ENCODE measurements at places on chromosomes 5 and 9.

DNA sequence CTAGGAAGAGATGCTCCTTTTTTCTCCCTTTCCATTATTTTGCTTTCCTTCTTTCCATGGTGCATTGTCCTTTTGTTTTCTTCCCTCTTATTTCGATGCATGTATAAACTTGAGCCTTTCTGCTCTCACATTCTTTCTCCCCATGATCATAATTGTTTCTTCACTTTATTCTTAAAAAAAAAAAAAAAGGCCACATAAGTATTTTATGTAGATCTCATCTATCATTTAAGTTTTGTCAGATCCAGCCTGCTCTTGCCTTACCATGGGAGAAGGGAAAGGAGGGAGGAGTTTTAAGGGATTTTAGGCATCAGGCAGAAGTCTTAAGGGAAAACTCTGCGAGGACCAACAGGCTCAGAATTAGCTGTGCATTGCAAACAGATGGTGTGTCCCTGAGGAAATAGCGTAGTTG lies 11.1 kb downstream of the TGFBR1 start:
- no peak for DNase-seq

- no peak for DNase-seq
Measured at GRCh38 chr9:31519011-31519410, 865.4 kb upstream of the ACO1 start.

DNA sequence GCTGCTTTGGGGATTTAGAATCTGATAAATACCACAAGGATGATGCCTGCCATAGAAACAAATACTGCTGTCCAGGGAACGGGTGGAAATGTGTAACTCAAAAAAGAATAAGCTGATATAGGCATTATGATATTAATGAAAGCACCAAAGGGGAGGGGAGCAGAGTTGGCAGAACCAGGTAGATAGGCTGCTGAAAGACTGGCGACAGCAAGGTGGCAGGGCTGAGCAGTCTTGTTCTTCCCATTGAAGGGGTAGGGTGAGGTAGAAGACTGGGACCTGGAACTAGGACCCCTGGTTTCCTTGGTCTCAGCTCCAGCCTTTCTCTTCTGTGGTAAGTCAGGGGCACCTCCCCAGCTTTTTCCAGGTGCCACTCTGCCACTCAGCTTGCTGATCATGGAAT lies 31.4 kb upstream of the TMOD1 start:
- no peak for DNase-seq

DNA sequence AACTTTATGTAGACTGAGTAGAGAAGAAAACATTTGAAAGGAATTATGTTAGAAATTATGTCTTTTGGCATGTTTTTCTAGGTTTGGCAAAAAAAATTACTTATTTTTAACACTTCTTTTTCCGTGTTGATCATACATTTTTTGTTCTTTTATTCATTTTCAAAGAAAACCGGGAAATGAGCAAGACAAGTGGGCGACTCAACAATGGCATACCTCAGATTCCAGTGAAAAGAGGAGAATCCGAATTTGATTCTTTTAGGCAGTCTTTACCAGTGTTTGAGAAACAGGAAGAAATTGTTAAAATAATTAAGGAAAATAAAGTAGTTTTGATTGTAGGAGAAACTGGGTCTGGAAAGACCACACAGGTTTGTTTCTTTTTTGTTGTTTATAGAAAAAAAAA lies 12.9 kb downstream of the YTHDC2 start:
- no peak for DNase-seq

GRCh38 chr5:42812620-42813019 lies 928 bp upstream of the SELENOP start:
- DNase-seq = no peak

DNA sequence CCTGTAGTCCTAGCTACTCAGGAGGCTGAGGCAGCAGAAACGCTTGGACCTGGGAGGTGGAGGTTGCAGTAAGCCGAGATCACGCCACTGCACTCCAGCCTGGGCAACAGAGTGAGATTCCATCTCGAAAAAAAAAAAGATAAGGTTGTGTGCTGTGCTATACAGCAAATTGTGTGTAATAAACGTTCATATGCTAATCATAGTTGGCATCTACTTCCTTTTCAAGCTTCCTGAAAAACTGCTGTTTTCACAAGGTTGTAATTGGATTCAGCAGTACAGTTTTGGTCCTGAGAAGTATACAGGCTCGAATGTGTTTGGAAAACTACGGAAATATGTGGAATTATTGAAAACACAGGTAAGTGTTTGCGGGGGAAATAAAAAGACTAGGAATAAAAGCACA lies 25.5 kb downstream of the OTULINL start:
- no peak for DNase-seq

- no peak for DNase-seq
Measured at GRCh38 chr5:123449424-123449974, 26.3 kb upstream of the CEP120 start.

GRCh38 chr5:1638658-1639400 lies 115.1 kb upstream of the LPCAT1 start:
- DNase-seq = no peak

- no peak for DNase-seq
Measured at GRCh38 chr5:139108063-139108824, 89.9 kb downstream of the SIL1 start.

DNA sequence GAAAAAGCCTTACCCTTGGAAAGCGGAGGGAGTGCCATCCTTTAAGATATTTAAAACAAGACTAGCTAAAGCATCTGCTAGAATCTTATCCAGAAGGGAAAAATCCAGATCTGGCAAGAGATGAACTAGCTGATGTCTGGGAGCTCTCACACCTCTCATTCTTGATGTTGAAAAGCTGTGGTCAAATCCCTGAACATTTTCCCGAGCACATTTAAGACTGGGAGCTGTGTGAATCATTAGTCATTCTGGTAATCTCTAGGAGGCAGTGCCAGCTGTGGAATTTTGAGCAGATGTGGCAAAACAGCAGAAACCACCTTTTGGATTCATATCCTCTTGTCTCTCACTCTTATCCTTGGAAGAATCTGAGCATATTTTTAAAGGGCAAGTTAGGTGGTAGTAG lies 218.0 kb downstream of the MAN2A1 start:
- no peak for DNase-seq

DNA sequence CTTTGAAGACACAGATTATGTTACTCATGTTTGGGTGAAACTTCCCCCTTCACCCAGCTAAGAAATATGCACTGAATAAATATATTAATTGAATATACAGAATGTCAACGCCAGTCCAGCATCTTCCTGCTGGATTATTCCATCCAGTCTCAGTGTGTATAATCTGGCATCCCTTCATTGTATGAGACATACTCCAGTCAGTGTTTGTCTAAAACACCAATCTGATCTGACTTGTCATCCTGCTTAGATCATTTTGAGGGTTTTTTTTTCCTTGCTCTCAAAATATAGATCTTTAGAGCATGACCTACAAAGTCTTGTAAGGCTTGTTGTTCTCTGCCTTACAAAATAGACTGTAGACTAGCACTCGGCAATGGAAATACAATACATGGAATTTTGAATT lies 195.1 kb downstream of the SMARCA2 start:
- no peak for DNase-seq

- DNase-seq = no peak
Measured at GRCh38 chr5:73792687-73793320, 166.8 kb downstream of the ARHGEF28 start.

DNA sequence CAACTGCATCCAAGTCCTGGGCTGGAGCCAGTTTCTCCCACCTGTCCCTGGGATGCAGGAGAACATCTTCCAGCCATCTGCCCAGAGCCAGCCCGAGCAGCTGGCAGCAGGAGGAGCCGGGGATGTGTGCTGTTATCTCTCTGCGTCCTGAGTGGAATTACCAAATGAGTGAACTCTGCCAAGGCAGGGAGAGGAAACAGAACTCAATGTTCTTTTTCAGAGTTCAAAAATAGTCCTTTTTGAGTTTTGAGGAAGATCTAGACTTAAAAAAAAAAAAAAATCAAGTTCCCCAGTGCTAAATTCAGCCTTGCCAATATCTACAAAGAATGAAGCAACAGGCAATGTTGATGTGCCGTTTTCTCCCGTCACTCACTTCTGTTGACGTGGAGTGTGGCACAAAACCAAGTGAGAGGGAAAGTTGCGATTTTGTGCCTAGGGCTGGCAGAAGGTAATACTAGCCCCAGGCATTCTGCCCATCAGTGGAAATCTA lies 56.2 kb downstream of the TMOD1 start:
- no peak for DNase-seq

GRCh38 chr9:116157436-116158138 lies 4.0 kb downstream of the PAPPA start:
- no peak for DNase-seq

GRCh38 chr5:132776131-132776937 lies 705 bp downstream of the SEPTIN8 start:
- no peak for DNase-seq

DNA sequence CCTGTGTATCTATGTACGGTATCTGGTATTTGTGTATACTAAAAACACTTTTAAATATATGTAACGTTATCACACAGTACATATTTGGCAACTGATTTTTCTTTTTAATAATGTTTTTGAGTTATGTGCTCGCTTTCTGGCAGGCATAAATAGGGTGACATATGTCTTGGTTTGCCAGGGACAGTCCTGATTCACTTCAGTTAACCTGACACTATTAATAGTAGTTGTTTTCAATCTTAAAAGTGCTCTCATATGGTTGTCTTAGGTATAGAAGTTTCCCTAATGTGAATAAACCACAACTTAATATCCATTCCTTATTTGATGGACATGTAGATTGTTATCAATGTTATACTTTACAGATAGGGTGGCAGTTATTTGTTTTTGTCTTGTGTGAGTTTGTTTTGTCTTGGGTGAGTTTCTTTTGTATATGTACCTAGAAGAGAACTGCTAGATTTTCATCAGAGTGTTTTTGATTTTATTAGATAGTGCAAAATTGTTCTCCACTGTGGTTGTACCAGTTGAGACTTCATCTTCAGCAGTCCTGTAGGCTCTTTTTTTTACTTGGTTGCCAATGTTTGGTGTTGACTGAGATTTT lies 7.9 kb downstream of the G3BP1 start:
- no peak for DNase-seq

- no peak for DNase-seq
Measured at GRCh38 chr5:133336121-133336968, 276.0 kb downstream of the FSTL4 start.

DNA sequence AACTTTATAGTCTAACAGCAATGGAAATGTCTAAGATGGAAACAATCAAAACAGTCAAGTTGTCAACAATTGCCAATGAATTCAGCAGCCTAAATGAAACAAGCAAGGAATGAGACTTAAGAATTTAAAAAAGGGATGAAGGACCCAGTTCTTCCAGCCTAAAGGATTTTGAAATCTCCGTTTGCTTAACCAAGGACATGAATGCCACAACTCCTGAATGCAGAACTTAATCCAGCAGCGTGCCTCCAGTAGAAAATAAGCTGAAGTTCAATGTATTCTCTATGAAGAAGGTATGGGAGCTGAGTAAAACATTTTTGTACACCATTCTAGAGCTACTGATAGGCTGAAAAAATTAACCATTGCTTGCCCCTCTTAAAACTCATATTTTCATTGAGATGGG lies 411.3 kb downstream of the ARHGEF28 start:
- no peak for DNase-seq

DNA sequence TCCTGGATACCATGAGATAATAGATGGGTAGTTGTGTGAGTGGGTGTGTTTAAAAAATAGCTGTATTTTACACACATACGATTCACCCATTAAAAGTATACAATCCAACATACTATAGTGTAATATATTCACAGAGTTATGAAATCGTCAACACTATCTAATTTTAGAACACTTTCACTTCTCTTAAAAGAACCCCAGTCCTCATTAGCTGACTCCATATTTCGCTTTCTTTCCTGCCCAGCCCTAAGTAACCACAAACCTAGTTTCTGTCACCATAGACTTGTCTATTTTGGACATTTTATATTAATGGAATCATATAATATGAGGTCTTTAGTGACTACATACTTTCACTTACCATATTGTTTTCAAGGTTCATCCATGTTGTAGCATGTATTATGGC lies 63.8 kb upstream of the S1PR3 start:
- DNase-seq = no peak

DNA sequence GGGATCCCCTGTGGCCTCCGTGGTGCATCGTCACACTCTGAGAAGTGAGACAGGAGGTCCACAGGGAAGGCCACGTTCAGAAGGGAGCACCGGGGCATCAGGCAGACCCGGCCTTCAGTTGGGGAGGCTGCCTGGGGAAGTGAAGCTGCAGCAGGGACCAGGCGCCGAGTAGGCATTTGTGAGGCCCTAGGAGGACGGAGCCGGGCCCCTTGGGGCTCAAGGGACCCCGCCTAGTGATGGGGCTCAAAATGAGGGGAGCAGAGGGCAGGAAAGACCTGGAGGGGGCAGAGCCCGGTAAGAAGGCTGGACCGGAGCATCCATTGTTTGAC lies 85.4 kb upstream of the FAM120A start:
- no peak for DNase-seq

DNA sequence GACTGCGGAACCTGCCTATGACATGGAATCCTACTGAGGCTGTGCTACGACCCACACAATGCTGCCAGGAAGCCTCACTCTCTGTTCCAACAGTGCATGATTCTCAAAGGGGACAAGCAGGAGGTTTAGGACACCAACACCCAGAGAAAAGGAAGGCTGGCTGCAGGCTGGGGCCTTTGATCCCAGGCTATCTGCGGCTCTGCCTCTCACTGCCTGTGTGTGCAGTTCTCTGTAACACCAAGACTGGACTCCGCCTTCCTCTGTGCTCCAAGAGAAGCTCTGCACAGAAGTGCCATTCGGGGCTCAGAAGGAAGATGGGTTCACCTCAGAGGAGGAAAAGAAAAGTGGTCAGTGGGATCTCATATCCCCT lies 20.5 kb downstream of the ANKH start:
- DNase-seq = no peak

DNA sequence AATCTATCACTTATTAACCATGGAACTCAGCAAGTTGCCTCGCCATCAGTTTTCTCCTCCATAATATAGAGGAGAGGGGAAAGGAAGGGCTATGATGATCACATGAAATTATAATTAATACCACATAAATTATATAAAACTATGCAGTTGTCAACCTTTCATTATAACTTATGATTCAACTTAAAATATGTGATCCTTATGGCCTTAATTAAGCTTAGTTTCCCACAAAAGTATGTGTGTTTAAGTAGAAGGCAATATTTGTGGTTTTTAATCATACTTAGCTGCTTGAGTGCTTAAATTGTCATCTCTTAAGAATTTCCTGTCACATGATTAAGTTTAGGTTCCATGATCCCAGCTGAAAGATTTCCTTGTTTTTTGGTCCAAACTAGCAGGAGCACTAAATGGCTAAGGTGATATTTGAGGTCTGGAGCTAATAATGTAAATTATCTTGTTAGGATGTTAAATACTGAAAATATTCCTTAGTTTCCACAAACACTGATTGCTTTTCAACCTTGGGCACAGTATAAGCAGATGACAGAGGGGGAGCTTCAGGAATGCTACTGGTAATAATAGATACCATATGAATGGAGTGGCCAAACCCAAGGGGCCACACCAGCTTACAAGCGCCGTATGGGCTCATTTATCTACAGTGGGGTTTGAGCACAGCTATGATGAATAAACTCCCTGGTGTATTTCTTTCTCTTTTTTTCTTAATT lies 26.4 kb upstream of the F2R start:
- no peak for DNase-seq

Data from GOT3 (cell line).